ENCODE measurements at places on chromosomes 7 and 10.

- DNase-seq = no peak
These were observed 52.7 kb upstream of the VIPR2 start for GRCh38 chr7:159197066-159197975.

- DNase-seq = no peak
These were observed 252.4 kb downstream of the KLF6 start for GRCh38 chr10:3532644-3533043.

- DNase-seq = no peak
These were observed 55.8 kb downstream of the PTN start for GRCh38 chr7:137287651-137288258.

GRCh38 chr10:3668276-3668965, 116.6 kb downstream of the KLF6 start:
- no peak for DNase-seq

GRCh38 chr7:9645756-9646155, 1212.3 kb downstream of the NXPH1 start:
- DNase-seq = no peak

- DNase-seq = no peak
These were observed 658.0 kb upstream of the FOXK1 start for GRCh38 chr7:4024133-4024532.

- DNase-seq = no peak
These were observed 165.7 kb upstream of the ITGB1 start for GRCh38 chr10:33123680-33124079.

DNA sequence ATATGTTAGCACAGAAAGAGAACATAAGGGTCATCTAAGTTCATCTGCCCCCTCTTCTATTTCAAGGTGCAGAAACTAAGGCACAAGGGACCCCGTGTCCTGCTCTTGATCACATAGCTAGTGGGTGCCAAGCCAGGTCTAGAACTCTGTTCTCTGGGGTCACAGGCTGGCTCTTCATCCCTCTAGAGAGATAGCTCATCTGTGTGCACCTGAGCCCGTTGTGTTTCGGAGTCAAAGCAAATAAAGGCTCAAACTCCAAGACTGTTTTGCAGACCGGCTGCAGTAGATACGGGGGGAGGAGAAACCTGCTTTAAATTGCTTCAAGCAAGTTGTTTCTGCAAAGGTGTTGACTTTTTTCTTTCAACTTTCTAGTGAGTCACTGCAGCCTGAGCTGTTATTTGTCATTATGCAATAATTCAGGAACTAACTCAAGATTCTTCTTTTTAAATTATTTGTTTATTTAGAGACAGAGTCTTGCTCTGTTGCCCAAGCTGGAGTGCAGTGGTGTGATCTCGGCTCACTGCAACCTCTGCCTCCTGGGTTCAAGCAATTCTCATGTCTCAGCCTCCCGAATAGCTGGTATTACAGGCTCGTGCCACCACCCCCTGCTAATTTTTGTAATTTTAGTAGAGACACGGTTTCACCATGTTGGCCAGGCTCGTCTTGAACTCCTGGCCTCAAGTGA, 6.5 kb downstream of the BLVRA start:
- no peak for DNase-seq

DNA sequence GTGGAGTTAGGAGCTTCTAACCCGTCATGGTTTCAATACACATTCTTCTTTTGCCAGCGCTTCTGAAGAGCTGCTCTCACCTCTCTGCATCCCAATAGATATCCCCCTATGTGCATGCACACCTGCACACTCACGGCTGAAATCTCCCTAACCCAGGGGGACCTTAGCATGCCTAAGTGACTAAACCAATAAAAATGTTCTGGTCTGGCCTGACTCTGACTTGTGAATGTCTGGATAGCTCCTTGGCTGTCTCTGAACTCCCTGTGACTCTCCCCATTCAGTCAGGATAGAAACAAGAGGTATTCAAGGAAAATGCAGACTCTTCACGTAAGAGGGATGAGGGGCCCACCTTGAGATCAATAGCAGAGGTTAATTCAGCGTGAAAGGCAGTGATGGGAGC, 22.4 kb downstream of the PRSS2 start:
- no peak for DNase-seq

DNA sequence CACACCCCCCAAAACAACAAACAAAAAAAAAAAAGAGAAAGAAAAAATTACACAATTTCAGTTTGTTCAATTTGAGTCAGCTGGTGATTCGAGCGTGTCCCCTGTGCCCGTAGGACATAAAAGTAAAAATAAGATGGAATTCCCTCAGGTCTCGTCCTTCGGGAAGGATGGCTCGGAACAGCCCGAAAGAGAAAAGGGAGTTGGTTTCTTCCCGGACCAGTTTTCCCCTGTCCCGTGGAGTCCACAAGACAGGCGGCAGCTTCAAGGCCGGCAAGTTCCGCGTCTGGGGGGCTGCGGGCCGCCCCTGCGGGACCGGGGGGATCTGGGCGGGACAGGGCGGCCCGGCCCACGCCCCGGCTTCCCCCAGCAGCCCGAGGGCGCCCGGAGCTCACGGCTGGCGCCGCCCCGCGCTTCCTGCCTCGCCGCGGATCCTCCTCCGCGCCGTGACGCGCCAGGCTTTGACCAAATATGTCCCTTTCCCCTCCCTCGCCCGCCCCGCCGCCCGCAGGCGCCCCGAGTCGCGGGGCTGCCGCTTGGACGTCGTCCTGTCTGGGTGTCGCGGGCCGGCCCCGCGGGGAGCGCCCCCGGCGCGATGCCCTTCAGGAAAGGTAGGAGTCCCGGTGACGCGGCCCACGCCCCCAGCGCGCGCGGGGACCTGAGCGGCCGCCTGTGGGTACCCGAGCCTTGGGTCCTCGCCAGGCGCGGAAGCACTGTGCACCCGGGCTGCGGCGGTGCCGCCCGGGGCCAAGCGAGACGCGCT, 55.8 kb downstream of the RBM17 start:
- peak; percentile 79 for DNase-seq

GRCh38 chr7:124552217-124552616, 213.4 kb downstream of the GPR37 start:
- no peak for DNase-seq

GRCh38 chr10:12999849-13000248, 1.7 kb downstream of the CCDC3 start:
- DNase-seq = no peak

DNA sequence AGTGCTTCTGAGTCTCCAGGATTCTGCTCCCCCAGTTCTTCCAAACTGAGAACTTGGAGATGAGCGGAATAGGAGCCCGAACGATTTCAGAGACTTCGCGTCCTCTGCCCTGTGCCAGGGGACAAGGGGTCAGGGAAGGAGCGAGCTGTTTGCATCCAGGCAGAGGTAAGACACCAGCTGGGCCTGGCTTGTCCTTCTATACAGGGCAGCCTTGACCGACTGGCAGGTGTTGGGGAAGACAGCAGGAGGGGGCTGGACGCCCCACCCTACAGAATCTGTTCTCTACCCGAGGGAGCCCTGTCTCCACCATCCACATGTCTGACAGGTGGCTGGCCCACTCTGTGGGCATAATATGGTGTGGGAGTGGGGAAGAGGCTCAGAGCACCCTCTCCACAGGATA, 7.1 kb downstream of the SPOCK2 start:
- no peak for DNase-seq

DNA sequence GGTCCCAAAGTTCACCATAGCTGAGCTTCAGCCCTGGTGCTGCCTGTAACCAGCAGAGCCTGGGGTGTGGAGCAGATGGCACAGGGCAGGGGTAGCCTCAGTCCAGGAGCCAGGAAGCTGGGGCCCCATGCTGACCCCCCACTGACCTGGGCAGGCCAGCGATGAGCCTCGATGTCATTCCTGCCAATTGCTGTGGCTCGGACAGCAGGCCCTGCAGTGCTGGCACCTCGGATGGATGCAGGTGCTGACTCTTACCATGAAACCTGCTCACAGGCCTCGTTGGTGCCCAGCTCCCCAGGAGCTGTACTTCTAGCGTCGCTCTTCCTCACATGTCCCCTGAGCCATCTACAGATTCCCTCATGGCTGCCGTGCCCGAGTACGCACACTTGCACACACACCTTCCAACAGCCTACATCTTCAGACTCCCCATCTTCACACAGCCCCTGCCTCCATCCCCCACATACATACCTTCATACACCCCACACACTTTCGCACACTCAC, 46.8 kb upstream of the PCBD1 start:
- no peak for DNase-seq

- DNase-seq = no peak
These were observed 19.7 kb downstream of the CLRN3 start for GRCh38 chr10:127872871-127873600.

DNA sequence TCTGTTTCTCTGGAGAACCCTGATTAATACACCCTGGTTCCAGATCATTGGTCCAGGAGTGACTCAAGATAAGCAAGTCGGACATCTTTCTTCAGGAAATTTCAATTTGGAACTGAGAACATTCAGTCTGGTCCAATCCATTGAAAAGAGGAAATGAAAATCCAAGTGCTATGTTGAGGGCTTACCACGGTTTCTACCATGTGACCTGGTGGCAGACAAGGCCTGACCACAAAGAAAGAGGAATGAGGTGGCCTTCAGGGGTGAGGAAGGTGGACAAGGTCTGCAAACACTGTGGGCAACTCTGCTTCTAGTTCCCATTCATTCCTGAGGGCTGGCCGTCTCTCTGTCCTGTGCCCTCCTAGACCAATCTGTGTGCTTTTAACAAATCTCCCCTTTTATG, 149.2 kb upstream of the GHITM start:
- DNase-seq = no peak

GRCh38 chr10:91798649-91799611, 704 bp downstream of the TNKS2 start:
- no peak for DNase-seq

DNA sequence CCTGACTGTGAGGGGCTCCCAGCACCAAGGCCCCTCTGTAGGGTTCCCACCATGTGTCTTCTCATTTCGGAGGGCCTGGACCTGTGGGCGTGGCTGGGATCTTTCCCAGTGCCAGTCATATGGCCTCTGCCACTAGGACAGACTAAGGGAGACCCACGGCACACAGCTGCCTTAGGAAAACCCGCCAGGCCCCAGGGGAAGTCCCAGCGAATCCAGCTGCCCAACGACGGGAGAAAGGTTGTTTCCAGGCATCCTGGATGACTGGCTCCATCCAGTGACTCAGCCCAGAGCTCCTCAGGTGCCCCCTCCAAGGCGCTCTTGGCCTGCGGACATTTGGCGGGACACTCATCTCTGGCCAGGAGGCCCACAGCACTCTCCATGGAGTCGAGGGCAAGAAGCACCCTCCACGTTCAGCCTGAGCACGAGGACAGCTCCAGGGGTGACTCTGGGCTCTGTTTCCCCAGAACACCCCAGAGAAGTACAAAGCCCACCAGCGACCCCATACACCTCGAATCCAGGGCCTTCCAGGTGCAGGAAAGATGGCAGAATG, 39.9 kb downstream of the PWWP2B start:
- DNase-seq = no peak

DNA sequence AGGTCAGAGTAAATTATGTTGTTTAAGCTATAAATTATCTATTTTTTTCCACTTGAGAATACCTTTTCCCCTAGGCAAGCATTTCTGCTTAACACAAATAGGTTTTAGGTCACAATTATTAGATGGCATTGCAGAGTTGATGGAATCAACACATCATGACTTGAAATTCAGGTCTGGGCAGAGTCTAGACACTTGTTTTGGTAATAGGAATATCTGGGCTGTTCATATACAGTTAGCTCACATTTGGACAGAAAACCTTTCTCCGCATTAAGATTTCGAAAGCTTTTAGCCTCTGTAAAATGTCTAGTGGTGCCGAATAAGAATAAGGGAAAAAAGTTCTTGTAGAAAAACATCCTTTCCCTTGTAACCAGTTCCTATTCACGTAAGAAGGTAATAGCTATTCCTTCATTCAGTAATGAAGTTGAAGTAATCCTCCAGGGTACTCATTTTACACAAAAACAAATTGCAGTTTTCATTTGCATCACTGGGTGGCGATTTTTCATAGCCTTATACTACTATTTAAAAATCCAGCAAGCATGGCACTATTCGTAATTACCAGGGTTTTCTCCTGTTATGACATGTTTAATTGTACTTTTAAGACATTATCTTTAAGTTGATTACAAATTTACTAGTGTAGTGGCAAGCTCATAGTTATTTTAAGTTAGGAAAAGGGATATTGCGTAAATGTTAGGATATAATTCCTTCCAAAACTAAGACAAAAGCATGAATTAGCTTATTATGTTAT, 37.0 kb downstream of the RPA3 start:
- peak; percentile 91 for DNase-seq

- DNase-seq = no peak
These were observed 778 bp upstream of the GET4 start for GRCh38 chr7:875476-876076.

- DNase-seq = no peak
These were observed 9.8 kb upstream of the FZD9 start for GRCh38 chr7:73423519-73424488.

DNA sequence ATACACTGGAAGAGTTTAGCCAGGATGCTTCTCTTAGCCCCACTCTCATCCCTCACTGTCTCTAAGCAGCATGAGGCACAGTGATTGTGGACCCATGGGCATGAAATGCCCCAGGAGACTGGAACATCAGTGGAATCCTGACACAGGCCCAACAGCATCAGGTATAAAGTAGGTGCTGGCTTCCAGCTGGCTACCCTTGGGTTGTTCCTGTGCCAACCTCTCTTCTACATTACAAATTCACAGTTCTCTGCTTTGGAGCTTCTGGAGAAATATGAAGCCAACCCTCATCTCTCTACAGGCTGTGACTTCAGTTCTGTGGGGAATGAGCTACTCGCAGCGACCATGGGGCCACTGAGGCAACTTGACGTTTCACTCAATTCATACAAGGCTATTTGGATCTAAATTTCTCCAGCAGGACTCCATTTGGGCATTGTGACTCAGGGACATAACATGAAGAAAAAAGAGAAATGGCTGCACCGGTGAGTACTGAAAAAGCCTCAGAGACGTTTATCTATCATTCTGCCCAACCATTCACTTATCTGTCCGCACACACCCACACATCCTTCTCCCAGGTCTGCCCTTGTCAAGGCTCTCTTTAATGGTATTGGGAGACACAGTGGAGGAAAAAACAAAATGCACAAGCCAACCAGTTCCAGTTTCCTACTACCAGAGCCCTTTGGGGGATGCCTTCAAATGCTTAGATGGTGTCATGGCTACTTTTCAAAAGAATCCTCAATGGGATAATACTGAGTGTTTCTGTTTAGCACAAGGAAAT, 35.4 kb upstream of the TM9SF3 start:
- DNase-seq = no peak

- no peak for DNase-seq
These were observed 48.5 kb upstream of the CFAP46 start for GRCh38 chr10:132990684-132991545.

- DNase-seq = no peak
These were observed 265.9 kb upstream of the NRP1 start for GRCh38 chr10:33600381-33600780.

GRCh38 chr7:150451097-150451793, 815 bp downstream of the GIMAP8 start:
- no peak for DNase-seq

DNA sequence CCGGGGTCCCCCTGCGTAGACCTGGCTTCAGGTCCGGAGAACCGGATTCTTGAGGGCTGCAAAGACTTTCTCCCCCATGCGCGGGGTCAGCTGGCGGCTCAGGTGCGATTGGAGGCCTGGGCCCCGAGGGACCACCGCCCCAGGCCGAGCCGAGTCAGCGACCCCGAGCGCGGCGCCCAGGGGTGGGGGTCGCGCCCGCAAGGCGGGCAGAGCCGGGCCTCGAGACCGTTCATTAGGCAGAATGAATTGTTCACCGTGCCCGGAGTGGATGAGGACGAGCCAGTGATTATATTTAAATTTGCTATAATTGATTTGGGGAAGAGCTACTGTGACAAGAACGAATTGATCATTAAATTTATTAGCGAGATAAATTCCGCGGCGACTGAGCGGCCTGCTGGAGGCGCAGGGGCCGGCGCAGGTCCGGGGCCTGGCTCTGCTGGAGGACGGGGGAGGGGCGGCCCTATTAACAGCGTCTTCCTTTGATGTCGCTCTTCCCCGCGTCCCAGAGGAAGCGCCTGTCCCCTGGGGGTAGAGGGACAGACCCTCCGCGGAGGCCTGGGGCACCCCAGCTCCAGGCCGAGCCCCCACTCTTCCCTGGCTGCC, 7.5 kb downstream of the MNX1 start:
- DNase-seq = no peak

Data from NCI-H446 (cell line).